Naive thymus-derived CD8-positive, alpha-beta T cell (primary cell): ENCODE measurements at places on chromosomes 2 and 18.

- no peaks in the 10 kb centered on the region for H3K4me1 ChIP-seq
- H3K27ac ChIP-seq, result no peak overlapping the region
- no peak for DNase-seq
- H3K4me3 ChIP-seq, result no peak overlapping the region
- H3K27me3 ChIP-seq, result no peaks in the 10 kb centered on the region
These were observed 329.2 kb upstream of the FIGN start for GRCh38 chr2:164065038-164065437.

DNA sequence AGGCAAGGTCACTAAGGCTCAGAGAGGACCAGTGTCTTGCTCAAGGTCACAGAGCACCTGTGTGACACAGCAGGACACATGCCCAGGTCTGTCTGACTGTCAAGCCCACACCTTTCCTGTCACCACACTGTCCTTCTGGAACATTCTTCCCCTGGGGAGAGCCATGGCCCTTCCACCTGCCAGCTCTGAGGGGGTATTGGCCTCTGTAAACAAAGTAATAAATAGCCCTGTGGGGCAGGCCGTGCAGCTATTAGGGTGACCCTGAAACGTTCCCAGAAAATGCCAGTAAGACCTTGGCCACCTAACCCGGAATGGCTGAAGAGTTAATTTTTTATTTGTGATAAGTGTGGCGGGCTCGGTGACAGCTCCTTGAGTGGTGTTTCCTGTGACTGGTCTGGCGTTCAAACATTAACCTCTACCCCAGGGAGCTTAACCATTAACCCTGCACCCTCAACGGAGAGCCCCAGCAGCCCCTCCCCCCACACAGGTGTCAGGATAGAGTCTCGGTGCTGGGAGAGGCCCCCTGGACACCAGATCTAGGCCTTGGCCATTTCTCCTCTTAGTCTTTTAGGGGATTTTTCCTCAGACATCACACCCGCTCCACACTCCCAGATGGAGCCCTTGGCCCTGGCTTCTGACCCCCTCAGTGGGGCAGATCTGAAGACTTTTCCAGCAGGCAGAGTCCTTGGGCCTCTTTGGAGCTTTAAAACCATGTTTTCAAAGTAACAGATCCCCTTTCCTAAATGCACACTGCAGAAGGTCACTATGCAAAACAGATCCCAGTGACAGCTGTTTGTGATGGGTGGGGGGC lies 36.6 kb downstream of the SCTR start:
- no peak for DNase-seq
- H3K27ac ChIP-seq, result no peak overlapping the region
- H3K36me3 ChIP-seq, result no peaks in the 10 kb centered on the region
- peaks cover 1% of the 10 kb centered on the region for H3K27me3 ChIP-seq

DNA sequence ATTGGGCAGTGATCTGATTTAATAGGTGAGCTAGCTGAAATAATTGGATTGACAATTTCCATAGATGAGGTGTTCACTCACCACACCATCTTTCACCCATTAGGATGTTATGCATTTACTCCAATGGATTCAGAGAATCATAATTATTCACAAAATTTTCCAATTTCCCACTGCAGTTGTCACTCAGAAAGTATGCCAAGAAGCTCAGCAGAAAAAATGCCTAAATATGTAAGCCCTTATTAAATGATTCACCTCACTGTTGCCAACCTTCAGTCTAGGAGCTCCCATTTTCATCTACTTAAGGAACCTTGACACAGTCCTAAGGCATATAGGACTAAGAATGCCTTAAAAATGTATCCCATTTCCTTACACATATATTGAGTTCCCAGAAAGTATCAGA lies 94.3 kb downstream of the MBD2 start:
- no peaks in the 10 kb centered on the region for H3K36me3 ChIP-seq
- H3K27ac ChIP-seq, result no peak overlapping the region
- H3K4me3 ChIP-seq, result no peak overlapping the region
- no peak for DNase-seq
- H3K27me3 ChIP-seq, result no peaks in the 10 kb centered on the region

DNA sequence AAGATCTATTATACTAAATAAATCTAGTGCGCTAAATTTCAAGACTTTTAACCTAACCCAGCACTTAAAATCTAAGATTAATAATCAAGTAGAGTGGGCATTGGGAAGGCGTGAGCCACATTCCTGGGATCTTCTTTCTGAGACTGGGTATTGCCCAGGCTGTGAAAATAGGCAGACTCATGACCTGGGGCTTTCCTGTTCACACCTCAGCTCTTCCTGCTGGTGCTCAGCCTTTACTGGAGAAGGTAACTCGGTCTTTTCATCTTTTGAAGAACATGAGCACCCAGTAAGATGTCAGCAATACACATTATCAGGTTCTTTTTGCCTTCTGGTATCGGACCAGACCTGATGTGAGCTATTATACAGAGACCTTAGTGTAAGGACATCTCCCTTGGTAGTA lies 500.5 kb downstream of the PLCL1 start:
- no peak overlapping the region for H3K27ac ChIP-seq
- H3K36me3 ChIP-seq, result no peaks in the 10 kb centered on the region
- DNase-seq, result no peak
- no peak overlapping the region for H3K4me3 ChIP-seq
- peaks cover 14% of the 10 kb centered on the region for H3K27me3 ChIP-seq
